Frontal cortex (tissue), 4 donors: ENCODE measurements at places on chromosomes 3 and 15. TPM values are rescaled to one million over a fixed set of nuclear protein-coding genes. Genes with fewer than 3 reads are reported as not detected.

GRCh38 chr3:23720059-23720458 is 85.7 kb upstream of the UBE2E1 start:
- DNase-seq, result no peak

DNA sequence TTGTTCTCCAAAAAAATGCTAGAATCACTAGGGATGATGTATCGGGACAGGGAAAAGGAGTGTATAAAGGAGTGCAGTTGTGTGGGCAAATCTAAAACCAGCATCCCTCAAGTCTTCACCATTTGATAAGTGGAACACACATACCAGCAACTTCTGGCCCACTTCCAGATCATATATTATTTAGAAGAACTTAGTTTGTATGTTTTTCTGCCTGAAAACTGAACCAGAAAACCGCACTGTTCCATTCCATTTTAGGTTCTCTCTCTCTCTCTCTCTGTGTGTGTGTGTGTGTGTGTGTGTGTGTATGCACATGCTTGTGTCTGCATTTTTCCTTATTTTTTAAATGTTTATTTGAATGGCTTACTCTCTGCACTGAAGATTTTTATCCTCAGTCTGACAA is 93.5 kb downstream of the SERPINI1 start:
- no peak for DNase-seq

Gene EHHADH
- 1.2 TPM for total RNA-seq

DNA sequence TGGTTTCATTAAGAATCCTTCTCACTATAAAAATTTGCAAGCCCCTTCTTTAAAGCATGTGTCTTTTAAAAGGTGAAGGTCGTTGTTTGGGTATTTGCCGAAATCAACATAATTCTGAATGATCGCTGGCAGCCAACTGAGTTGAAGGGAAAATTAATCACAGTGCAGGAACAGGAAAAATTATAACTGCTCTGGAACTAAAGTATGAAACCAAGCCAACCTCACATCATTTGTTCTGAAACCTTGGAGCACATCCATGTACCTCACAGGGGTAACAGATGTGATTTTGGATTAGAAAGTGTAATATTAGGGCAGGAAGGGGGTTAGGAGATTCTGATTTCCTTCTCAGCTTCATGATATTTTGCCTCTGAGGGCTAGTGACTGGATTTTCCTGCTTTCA is 52.2 kb upstream of the PTX3 start:
- DNase-seq, result no peak

Gene CAMP
- not detected for total RNA-seq

DNA sequence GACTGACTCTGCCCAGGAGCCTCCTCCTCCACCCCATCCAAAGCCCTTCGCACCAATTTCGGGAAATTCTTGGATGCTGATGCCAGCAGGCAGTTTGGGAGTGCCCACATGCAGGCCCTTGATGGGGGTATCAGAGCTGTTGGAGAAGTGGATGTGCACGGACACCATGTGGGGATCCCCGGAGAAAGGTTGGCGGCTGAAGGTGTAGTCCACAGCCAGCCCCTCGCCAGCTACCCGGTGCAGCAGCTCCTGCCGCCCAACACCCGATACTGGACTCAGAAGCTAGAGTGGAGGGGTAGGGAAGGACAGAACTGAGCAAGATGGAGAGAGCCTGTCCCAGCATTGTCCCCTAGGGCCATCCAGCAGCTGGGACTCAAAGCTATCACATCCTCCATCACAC is 15.5 kb upstream of the CPEB1 start:
- no peak for DNase-seq

Gene RMDN3
- total RNA-seq, result 15.9 TPM

- no peak for DNase-seq
Observed at GRCh38 chr15:51752888-51753287, 1.5 kb downstream of the TMOD2 start.

DNA sequence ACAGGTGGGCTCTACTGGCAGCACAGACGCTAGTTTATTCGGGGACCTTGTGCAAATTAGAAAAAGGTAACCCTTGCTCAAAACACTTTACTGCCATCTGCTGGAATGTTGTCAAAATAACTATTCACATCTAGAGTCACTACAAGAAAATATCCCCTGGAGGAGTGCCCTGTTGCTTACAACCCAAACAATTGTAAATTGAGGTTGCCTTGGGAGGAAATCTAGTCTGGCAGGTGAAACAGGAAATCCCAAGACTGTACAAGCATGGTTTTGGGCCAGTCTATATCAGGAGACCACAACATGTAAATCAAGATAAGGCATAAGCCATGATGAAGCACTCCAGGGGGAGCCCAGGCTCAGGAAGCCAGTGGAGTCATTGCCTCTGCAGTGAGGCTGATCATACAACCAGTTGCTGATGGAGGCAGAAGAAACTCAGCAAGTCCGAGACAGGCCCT is 136.8 kb upstream of the ACP3 start:
- no peak for DNase-seq

- DNase-seq, result peak; percentile 81
Observed at GRCh38 chr15:44536302-44536961, 515 bp upstream of the EIF3J start.

GRCh38 chr3:124792341-124793040 is 62.2 kb downstream of the UMPS start:
- no peak for DNase-seq

Gene INKA1
- total RNA-seq, result 14.3 TPM

DNA sequence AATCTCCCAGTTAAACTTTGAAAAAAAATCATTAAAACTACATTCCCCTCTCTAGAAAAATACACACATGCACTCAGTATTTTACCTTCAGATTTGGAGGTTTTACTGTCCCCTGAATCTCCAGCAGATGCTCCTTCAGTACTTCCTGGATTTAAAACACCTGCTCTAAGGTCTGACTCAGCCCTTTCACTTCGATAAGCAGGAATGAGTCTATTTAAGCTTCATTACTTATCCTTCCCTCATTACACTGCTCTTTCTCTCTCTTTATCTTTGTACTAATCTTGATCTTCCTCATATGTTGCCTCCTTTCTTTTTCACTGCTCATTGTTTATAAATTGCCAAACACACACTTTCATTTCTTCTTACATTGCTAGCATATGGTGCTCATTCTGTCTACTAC is 443.9 kb downstream of the DIPK2A start:
- DNase-seq, result no peak

DNA sequence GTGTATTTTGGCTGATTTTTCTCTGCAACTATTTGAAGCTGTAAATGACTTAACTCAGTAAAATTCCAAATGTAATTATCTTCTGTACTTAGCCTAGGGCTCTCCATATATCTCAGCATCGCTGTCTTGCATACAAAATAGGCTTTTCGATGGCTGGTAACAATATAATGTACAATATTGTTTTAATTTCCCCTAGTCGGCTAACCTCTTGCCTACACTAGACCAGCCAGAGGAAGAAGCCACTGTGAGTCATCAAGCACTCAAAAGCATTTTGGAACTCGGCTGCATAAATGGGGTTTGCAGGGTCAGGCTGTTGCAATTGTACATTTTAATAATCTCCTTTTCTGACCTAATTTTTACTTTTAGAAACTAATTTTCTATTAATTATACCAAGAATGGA is 583.8 kb downstream of the FOXP1 start:
- DNase-seq, result no peak

DNA sequence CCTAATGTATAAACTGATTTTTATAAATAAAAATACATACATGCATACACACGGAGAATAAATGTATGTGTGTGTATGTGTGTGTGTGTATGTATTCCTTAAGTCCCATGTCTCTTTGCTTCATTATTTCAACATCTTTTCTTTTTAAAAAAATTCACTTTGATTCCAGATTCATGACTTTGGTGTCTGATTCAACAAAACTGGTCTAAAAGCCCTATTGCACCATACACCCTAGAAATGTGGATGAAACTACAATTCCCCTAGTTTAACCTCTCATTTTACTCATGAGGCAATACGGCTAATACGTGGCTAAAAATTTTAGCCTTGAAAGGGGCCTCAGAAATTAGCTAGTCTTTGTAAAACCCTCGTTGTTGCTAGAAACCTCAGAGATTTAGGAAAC is 228.1 kb downstream of the ADAMTS9 start:
- no peak for DNase-seq

Gene EPB42
- total RNA-seq, result 2.0 TPM

DNA sequence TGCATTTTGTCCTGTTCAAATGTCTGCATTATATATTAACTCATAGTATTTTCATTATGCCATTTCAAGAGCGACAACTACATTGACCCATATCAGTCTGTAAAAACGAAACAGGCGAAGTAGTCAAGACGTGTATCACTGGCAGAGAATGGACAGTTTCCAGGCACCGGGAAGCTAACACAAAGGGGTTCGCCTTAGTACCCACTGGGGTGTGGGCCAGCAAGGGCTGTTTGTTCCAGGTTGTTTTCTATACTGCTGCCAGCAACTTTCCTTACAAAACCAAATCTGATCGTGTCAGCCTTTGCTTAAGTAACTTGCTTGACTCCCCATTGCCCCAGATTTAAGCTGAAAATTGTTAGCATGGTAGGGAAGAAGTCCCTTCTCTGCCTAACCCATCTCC is 87.1 kb downstream of the CGNL1 start:
- DNase-seq, result no peak

- no peak for DNase-seq
Observed at GRCh38 chr3:37979541-37980461, 10.8 kb upstream of the VILL start.

Gene DENND4A
- 87.2 TPM for total RNA-seq

GRCh38 chr3:141407047-141407446 is 38.7 kb downstream of the ZBTB38 start:
- no peak for DNase-seq

Gene MIX23
- total RNA-seq, result 24.5 TPM

DNA sequence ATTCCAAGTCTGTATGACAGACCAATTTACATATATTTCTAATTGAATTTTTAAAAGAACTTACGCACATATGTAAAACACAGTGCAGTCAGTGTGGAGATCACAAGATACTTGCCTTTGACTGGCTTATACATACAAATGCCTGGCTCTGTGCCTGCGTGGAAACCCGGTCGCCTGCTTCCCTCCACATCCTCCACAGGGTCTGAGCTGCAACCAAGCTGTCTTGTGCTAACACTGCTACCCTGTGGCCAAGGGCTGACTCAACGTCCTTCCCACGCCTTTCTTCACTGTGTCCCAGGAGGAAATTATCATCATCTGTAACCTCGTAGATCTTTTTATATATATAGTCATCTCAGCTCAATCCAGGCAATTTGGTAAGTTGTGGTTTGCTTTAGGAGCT is 117.0 kb downstream of the WNT7A start:
- DNase-seq, result no peak

DNA sequence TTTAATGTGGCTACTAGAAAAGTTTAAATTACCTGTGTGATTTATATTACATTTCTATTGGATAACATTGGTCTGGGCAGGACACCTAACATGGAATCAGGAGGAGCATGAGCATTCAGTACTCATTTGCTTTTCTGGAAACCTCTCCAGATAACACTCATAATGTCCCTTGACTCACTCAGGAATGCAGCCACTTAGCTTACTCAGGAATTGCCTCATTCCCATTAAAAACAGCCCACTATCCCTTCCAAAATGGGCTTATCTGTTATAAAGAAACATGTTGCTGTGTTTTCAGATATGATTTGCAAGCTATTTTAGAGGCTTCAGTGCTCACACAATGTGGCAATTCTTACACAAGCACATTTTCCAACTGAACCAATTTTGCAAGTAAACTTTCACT is 17.1 kb downstream of the GBE1 start:
- DNase-seq, result no peak

DNA sequence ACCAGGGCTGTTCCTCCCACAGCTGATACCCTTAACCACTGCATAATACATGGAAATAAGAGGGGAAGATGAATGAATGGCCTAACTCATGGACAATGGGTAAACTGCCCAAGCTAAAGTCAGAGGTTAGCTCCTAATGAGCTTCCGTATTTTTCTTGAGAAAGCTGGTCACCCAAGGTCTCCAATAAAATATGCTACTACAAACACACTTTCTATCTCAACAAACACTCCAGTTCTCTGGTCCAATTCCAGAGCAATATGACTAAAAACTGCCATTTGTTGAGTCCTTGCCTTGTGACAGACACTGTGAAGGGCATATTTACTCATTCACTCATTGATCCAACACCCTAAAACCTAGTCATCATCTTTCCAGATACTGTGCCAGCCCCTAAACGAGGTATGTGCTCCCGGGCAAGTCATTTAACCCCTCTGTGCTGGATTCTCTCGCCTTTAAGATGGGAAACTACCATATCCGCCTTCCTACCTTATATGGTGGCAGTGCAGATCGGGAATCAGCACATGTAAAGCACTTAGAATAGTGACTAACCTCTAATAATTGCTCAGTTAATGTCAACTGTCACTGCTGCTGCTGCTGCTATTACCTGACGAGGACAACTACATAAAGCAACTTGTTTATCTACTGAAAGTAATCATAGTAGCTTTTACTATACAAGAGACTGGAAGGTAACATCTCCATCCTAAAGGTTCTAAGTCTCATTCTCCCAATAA is 89.1 kb downstream of the XXYLT1 start:
- DNase-seq, result no peak

- DNase-seq, result no peak
Observed at GRCh38 chr3:12643724-12644123, 20.2 kb downstream of the RAF1 start.

DNA sequence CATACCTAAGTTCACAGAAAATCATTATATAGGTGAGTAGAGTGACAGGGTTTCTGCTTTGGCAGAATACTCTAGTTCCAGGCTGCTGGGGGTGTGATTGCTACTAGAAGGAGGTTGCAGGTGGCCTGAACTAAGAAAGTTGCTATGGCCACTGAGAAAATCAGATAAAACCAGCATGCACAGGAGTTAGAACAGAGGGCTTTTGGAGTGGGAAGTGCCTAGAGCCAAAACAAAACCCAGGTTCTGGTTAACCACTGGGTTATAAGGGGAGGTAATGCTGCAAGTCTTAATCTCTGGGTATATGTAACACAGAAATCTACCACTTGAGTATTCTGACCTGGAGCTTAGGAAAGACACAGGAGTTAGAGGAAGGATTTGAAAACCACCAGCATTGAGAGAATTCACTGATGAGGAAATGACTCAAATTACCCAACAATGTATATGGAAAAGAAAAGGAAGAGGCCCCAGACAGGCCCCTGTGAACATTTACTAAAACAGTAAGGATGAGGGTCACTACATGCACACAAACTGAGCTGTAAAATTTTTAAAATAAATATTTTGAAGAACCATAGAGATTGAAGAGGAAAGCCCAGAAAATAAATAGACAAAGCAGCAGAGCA is 60.0 kb downstream of the PLOD2 start:
- no peak for DNase-seq

GRCh38 chr3:46289966-46290365 is 47.7 kb downstream of the CCR3 start:
- DNase-seq, result no peak

GRCh38 chr15:51589881-51590568 is 32.5 kb downstream of the DMXL2 start:
- no peak for DNase-seq

Gene PGBD4
- 4.5 TPM for total RNA-seq

- no peak for DNase-seq
Observed at GRCh38 chr3:62169906-62170660, 203.3 kb downstream of the FEZF2 start.

GRCh38 chr15:40339621-40339945 is 1.2 kb downstream of the CCDC9B start:
- DNase-seq, result no peak

- DNase-seq, result no peak
Observed at GRCh38 chr3:79953591-79954101, 185.8 kb upstream of the ROBO1 start.

Gene KLHL40
- 0.41 TPM for total RNA-seq
